ENCODE measurements at places on chromosomes 4 and X.

DNA sequence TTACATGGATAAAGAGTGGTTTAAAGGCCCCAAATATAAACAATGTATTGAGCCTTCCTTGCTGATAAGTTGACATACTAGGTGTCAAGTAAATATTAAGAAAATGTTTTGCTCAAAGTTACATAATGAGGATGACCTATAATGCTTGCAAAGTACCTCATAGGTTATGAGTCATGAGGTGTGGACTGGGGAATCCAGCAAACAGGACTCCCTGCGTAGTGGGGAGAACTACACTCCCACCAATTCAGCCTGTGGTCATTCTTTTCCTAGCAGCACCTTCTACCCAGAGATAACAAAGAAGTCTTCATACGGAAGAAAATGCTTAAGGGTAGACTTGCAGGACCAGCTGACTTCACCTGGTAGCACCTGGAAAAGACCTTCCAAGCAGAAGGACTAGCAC is 418.9 kb upstream of the CPEB2 start:
- DNase-seq: no peak

- no peak for DNase-seq
Measured at GRCh38 chrX:48848847-48849246, 13.4 kb upstream of the PCSK1N start.

- DNase-seq: no peak
Measured at GRCh38 chrX:72715546-72715945, 1.4 kb upstream of the PHKA1 start.

GRCh38 chrX:37662181-37662580 is 23.4 kb upstream of the XK start:
- no peak for DNase-seq

DNA sequence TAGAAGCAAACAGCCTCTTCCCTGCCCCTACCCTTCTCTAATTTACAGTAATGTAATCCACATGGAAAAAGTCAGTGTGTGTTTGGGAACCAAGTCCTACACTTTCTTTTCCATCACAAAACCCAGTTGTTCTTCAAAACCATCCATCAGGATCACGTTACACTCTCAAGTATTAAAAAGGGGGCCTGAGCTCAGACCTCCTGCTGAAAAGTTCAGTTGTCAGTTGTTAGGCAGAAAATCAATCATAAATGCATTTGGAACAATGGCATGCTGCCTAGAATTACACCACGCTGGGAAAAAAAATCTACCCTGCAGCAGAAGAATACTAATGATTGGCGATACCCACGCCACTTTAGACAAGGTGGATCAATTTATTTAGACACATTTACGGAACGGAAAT is 236.5 kb downstream of the PARM1 start:
- DNase-seq: no peak
